ENCODE measurements at places on chromosomes 2 and 18. TPM values are rescaled to one million over a fixed set of nuclear protein-coding genes. Genes with fewer than 3 reads are reported as not detected.

DNA sequence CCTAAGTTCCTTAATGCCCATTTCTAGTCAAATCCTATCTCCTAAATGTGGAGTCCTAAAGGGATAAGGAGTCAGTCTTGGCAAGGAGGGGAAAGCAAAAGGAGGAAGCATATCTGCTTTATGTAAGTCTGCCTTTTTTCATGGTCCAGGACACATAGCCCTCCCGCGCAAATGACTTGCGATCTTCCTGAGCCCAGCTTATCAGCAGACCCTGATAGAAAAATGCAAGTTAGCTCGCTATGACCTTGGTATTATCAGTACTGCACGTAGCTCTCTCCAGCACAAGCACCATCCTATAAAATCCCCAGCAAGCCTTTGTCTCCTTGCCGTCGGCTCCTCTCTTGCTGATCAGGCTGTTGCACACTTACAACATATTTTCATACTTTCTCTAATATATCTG lies 281.4 kb upstream of the KCNH7 start:
- DNase-seq = no peak

DNA sequence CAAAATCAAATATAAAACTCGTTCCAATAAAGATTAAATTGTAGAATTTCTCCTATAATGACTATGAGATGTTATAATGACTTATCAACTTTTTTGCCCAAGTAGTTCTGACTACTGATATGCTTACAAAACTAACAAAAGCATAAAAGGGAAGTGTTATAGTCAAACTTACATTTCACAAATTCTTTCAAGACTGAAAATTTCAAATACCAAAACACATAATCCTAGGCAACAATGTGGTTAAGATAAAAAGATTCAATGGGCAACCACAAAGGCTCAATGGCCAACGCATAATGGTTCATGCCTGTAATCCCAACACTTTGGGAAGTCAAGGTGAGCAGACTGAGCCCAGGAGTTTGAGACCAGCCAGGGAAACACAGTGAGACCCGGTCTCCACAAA lies 135.7 kb downstream of the USP34 start:
- no peak for DNase-seq

GRCh38 chr2:38875227-38875575 lies 533 bp downstream of the DHX57 start:
- DNase-seq = no peak

DNA sequence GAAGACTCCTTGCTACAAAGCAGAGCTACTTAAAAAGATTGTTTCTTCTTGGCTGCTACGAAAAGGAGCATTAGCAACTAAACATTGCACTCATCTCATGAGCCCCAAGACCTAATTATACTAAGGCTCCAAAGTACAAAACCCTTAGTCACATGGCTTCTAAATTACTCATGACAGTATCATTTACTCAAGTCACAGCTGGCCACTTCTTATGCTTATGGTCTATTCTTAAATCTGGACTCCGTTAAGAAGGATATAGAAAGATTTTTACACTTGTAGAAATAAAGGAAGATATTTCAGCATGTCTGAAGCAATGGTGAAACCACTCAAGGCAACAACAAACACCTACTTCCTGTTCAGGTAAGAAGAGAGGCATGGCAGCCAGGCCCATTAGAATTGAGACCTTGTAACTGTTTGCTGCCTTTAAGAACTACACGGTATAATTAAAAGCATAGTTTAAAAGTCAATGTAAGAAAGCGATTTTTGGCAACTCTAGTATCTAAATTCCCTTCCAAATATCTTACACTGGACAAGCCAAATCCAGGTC lies 12.7 kb downstream of the ANKRD44 start:
- DNase-seq = no peak

- no peak for DNase-seq
Measured at GRCh38 chr2:58769111-58769863, 528.2 kb upstream of the FANCL start.

GRCh38 chr2:159229476-159230144 lies 56.9 kb downstream of the WDSUB1 start:
- DNase-seq = no peak

GRCh38 chr2:113342650-113343049 lies 63.9 kb upstream of the PAX8 start:
- no peak for DNase-seq

GRCh38 chr2:221255862-221256261 lies 316.2 kb downstream of the EPHA4 start:
- no peak for DNase-seq

- DNase-seq = no peak
Measured at GRCh38 chr2:8268172-8268783, 413.6 kb upstream of the ID2 start.

GRCh38 chr18:80120932-80121331 lies 11.9 kb downstream of the ADNP2 start:
- DNase-seq = no peak

- DNase-seq = no peak
Measured at GRCh38 chr2:22946553-22946952, 438.4 kb upstream of the KLHL29 start.

GRCh38 chr2:24342110-24342910 lies 18.0 kb downstream of the ITSN2 start:
- peak; percentile 45 for DNase-seq

GRCh38 chr2:229910147-229910831 lies 11.5 kb downstream of the TRIP12 start:
- no peak for DNase-seq

- DNase-seq = no peak
Measured at GRCh38 chr2:60560734-60561644, 7.5 kb upstream of the BCL11A start.

- no peak for DNase-seq
Measured at GRCh38 chr2:108625186-108625827, 91.0 kb downstream of the LIMS1 start.

DNA sequence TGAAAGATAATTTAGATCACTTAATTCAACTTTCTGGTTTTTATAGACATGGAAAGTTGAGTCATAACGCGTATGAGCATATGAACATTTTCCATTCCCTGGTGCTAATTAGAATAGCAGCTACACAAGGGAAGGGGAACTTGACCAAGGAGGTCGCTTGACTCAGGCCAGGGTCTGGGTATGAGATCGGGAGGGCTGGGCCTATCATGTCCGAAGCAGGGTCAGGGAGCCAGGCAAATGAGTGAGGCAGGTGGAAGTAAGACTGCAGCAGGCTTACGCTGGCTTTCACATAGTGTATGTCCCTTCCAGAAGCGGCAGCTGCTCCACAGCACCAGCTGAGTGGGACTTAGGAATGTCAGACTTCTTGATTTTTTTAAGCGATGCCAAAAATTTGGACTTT lies 14.7 kb downstream of the RALB start:
- DNase-seq = no peak

DNA sequence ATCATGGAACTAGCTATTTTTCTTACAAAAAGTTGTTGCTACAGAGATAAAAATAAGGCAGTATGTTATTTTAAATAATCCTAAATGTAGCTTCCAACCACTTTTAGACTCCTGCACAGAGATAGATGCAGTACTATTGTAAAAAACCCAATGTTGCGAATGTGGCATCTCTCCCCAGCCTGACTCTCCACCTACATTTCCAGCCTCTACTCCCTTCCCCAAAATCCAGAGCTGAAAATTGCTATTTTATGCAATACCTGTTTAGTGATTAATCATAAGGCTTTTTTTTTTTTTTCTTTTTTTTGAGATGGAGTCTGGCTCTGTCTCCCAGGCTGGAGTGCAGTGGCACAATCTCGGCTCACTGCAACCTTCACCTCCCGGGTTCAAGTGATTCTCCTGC lies 39.4 kb downstream of the SPRED2 start:
- DNase-seq = no peak

GRCh38 chr2:30796699-30797098 lies 10.5 kb downstream of the CAPN13 start:
- no peak for DNase-seq

GRCh38 chr18:76405280-76405679 lies 89.8 kb downstream of the ZNF516 start:
- peak; percentile 39 for DNase-seq

DNA sequence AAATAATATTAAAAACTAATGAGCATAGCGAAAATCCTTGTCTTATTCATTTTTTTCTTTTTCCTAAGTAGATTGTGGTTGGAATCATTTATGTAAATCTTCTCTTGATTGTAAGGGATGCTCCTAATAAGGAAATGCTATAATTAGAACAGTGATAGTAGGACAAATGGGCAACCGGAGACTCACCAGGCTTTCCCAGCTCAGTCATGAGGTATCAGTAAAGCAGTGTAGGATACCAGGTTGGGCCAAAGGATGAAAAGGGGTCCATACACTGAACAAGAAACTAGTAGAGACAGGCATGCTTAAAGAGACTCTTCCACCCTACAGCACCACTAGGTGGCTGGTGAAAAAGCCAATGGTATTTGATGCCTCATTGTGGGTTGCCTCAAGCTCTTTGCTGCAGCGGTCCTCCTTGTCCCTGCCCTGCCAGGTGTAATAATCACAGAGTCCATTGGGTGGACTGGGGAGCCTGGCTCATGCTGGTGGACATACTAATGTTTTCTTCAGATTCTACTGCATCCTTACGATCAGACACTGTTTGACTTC lies 71.4 kb upstream of the FAM98A start:
- no peak for DNase-seq

Gene GPR45
- total RNA-seq = 0.29 TPM

Gene C2orf78
- 0.03 TPM for total RNA-seq

Gene DES
- total RNA-seq = not detected

Gene RAD51AP2
- not detected for total RNA-seq

Gene ONECUT2
- total RNA-seq = not detected

Gene VWC2L
- not detected for total RNA-seq

All from SJSA1 (cell line).